ENCODE measurements at places on chromosomes 16 and 17. TPM values are rescaled to one million over a fixed set of nuclear protein-coding genes. Genes with fewer than 3 reads are reported as not detected.

GRCh38 chr17:66412857-66413558 is 110.6 kb downstream of the PRKCA start:
- DNase-seq, result no peak

HS3ST3A1 gene
- total RNA-seq, result under 0.01 TPM

GRCh38 chr16:12171206-12171605 is 194.7 kb downstream of the SNX29 start:
- no peak for DNase-seq

- no peak for DNase-seq
These were observed 40.0 kb upstream of the CCR7 start for GRCh38 chr17:40605306-40605705.

GRCh38 chr17:3808701-3809100 is 7.7 kb upstream of the ITGAE start:
- no peak for DNase-seq

Measured in lung microvascular endothelial cell (primary cell).